ENCODE measurements at places on chromosomes 12 and 14. TPM values are rescaled to one million over a fixed set of nuclear protein-coding genes. Genes with fewer than 3 reads are reported as not detected.

DNA sequence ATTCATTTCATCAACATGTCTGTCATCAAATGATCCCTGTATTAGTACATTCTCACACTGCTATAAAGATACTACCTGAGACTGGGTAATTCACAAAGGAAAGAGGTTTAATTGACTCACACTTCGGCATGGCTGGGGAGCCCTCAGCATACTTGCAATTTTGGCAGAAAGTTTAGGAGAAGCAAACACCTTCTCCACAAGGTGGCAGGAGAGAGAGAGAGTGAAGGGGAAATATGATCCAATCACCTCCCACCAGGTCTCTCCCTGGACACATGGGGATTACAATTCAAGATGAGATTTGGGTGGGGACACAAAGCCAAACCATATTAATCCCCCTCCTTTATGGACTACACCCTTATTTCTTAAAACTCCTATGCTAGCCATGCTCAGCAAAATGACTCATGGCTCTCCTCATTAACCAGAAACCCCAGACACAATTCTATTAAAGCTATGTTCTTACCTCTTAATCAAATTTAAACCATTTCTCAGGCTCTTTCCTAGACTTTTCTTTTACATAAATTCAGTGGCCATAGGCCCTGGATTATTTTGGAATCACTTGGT is 932.3 kb downstream of the FLRT2 start:
- peak; percentile 30 for DNase-seq

DNA sequence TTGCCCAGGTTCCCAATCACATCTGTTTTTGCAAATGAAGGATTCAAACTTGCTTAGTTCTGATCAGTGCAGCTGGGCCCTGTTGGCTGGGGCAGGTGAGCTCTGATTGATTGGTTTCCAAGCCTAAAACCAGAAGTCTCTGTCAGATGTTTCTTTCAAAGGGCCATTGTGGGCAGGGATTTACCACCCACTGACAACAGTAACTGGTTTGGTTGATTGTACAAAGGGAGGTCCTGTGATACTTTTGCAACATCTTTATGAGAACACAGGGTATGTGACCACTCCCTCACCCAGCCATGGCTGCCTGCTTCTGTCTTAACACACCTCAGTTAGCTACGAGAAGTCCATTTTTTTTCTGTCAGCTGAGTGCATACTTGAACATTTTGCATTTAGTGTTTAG is 184.1 kb downstream of the FLRT2 start:
- DNase-seq = no peak

- no peak for DNase-seq
Observed at GRCh38 chr14:63647696-63648410, 6.2 kb upstream of the WDR89 start.

DNA sequence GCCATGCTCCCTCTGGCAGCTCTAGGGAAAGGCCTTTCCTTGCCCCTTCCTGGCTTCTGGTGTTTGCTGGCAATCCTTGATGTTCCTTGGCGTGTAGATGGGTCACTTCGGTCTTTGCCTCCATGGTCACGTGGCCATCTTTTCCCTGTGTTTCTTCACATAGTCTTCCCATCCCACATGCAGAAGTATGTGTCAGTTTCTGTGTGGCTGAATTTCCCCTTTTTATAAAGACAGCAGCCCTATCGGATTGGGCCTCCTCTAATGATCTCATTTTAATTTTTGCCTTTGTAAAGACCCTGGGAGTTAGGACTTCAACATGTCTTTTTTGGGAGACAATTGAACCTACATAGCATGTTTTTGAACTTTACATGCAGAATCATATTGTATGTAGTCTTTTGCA is 107.2 kb upstream of the FGD4 start:
- no peak for DNase-seq

Gene TC2N
- 13.9 TPM for total RNA-seq

All from HT-29 (cell line).